ENCODE measurements at places on chromosomes 13 and 19.

- no peak for DNase-seq
These were observed 43.9 kb downstream of the ZNF730 start for GRCh38 chr19:23160766-23161165.

- no peak for DNase-seq
These were observed 338 bp downstream of the RGCC start for GRCh38 chr13:41457589-41458186.

DNA sequence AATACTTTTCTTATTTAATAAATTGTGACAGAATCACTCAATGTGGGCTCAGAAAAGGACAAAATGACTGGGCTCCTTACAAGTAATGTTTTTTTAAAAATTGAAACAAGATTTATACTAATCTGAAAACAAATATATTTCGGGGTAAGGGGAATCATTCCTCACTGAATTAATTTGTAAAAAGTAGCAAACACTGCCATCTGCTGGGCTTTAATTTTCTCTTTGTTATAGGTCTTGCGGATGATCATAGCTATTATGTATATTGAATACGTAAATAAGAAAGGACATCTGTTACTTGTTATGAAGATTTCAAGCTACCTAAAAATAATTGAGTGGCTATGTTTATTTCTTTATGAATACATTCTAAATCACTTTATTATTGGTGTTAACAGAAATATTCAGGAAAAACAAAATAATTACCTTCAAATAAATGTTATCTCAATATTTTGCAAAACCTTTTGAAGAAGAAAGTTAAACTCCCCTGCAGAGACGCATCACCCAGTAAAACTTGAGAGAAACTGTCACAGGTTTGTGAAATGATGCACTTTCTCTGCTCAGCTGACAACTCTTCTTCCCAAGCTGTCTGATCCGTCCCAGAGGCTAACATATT lies 17.8 kb upstream of the ENOX1 start:
- peak; percentile 92 for DNase-seq

GRCh38 chr19:54364775-54365257 lies at the start of gene LAIR1:
TSS of gene LAIR1 (minus strand) at chr19:54364931. CDS start at chr19:54364804, 127 bp downstream.
- no peak for DNase-seq

DNA sequence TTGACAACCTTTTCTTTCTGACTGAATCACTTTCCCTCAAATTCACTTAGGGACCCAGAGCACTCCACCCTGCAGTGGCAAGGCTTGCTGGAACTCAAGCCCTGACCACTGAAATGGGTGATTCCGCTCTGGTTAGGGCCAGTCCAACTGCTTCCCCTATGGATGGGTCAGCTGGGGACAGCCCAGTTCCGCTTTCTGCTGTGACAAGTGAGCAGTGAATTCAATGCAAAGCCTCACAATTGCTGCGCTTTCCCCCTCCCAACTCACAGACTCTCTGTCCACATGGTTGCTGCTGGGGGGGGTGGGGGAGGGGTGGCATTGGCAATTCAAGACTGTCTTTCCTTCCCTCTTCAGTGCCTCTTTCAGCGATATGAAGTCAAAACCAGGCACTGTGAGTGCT lies 18.7 kb downstream of the CD70 start:
- DNase-seq, result no peak

- peak; percentile 80 for DNase-seq
These were observed 8.1 kb upstream of the SDHAF1 start for GRCh38 chr19:35986664-35987570.

DNA sequence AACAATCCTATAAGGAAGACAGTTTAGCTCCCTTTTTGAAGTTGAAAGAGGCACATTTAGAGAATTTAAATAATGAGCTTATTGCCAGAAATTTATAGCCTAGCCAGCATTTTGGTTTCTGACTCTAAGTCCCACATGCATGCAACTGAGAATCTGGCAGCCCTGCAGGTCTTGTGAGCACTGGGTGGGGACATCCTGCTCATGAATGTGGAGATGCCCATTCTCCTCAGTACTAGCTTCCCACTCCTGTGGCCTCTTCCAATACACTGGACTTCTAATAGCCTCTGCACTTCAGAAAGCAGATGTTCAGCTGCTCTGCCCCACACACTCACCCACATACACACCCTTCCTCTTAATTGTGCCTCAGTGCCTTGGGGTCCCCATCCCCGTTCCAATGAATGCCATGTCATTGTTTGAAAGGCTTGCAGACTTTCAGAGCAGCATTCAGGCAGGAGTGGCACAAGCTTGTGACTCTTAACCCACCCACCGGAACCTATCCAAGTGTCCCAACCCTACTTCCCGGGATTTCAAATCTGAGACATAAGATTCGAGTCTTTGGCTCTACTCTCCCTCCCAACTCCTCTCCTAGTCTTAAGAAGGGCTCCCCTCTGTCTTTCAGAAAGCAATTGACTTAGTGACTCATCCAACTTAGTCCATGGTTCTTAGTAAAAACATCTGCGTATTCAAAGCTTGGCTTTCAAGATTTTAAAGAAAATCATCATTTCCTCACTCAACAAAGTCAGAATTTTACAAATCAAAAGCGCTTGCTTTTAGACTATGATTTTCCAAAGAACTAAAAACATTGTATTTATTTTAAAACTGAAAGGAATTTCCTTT lies 80.0 kb upstream of the FREM2 start:
- peak; percentile 15 for DNase-seq

DNA sequence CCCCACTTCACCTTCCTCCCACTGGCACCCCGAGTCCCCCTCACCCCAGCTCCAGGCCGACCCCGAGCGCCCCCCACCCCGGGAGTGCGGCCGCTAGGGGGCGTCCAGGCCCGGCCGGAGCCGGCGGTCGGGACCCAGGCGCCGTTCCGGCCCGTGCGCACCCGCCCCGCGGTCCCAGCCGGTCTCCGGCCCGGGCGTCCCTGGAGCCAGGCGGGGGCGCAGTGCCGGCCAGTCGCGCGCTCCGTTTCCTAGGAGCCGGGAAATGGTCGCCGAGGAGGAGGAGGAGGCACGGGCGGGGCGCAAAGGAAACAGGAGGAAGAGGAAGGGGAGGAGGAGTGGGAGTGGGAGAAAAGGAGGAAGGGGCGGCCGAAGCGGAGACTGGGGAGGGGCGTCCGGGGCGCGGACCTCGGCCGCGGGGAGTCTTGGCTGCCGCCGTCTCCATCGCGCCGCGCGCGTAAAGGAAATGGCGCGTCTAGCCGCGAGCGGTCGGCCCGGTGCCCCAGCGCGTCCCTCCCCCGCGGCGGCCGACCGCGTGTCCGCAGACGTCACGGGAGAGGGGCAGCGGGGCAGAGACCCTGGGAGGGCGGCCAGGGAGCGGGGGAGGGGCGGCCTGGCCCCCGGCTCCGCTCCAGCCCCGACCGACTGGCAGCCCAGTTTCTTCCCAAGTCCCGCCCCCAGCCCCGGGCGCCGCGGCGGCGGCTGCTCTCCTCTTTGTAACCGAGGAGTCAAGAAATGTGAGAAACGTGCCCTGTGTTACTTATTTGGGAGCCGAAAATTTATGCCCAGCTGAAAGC lies 1.1 kb upstream of the KCTD15 start:
- DNase-seq, result peak; percentile 88

- no peak for DNase-seq
These were observed 102.5 kb downstream of the FGF14 start for GRCh38 chr13:102299366-102299765.

GRCh38 chr13:29722415-29722814 lies 126.9 kb upstream of the SLC7A1 start:
- DNase-seq, result no peak

GRCh38 chr19:1901940-1902404 lies 3.2 kb upstream of the ADAT3 start:
- DNase-seq, result no peak

DNA sequence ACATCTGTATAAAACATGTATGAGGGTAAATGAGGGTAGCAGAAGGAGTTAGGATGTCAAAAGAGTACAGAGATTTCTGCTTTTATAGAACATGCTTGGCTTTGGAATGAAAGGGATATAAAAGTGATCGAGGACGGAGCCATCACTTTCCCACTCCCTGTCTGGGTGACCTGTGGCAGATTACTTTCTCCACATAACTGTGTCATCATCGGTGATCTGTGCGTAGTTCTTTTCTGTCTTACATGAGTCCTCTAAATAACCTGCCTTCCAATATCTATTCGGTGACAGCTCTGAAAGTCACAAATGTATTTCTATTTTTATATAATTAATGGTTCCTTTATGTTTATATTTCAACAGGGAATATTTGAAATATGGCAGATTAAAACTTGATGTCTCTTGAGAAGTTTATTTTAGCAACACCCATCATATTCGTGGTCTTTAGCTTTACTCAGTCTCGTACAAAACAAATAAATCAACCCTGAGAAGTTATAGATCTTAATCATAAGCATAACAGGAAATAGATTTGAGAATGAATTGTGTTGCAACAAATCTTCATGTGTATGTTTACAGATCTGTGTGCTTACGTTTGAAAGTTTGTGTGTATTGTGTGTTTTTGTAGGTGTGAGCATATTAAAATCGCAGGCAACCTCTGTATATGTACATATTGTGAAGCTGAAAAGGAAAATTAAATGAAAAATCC lies 1094.3 kb downstream of the EFNB2 start:
- DNase-seq, result no peak

DNA sequence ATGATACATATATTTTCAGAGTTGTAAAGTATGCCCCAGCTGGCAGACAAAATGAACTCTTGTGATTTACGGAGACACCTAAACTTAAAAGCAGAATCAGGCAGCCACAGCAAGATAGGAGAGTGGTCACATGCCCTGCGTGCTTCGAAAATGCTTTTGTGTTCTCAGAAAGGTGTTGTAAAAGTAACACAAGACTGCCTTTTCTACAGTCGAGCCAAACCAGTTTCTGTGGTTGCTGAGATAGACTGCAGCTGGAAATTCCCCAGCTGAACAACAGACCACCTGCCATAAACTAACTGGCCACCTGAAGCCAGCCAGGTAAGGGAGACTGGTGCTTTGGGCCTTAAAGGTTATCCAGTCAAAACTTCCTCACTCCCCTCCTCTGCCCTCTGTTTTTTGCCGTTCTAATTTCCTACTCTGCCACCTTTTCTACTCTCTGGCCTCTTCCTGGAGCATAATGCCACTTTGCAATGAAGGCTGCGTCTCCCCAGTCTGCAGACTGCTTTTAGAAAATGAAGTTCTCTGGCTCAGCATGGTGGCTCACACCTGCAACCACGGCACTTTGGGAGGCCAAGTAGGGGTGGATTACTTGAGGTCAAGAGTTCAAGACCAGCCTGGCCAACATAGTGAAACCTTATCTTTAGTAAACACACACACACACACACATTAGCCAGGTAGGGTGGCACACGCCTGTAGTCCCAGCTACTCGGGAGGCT lies 381.2 kb upstream of the SLITRK1 start:
- DNase-seq, result no peak

DNA sequence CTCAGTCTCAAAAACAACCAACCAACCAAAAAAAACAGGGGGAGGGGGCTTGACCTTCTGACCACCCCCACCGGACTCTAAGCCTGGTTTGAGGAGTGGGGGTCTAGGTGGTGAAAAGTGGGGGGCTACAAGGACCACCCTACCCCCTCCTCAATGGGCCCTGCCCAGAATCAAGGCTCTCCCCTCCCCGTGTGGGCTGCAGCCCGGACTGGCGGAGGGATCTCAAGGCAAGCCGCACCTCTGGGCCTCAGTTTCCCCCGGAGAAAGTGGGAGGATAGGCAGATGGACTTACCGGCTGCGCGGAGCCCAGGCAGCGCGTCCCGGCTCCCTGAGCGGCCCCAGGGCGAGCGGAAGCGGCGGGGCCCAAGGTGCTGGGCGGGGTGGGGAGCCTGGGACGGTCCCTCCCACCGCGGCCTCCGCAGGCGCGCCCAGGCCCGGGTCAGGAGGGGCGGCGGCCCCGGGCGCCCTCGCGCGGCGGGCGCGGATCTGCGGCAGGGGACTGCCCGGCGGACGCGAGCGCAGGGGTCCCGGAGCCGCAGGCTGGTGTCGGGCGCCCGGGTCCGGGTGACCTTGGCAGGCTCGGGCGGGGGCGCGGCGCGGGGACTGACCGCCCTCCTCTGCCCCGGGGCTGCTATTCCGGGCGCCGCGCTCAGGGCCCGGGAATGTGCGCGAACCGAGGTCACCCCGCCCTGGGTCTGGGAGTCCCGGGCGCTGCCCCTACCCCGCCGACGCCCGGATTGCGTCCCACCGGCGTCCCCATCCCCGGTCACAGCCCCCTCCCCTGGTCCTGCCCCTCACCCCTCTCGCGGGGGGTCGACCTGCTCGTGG lies at the start of gene ADAMTSL5:
Gene ADAMTSL5, minus strand, starts transcription at position 349 of the 828 bp plus-strand sequence. CDS start 2,076 bp downstream, outside the sequence.
- peak; percentile 50 for DNase-seq

GRCh38 chr13:33348366-33348765 lies 62.8 kb upstream of the STARD13 start:
- no peak for DNase-seq

- no peak for DNase-seq
These were observed 27.5 kb downstream of the SLC7A9 start for GRCh38 chr19:32842061-32842460.

DNA sequence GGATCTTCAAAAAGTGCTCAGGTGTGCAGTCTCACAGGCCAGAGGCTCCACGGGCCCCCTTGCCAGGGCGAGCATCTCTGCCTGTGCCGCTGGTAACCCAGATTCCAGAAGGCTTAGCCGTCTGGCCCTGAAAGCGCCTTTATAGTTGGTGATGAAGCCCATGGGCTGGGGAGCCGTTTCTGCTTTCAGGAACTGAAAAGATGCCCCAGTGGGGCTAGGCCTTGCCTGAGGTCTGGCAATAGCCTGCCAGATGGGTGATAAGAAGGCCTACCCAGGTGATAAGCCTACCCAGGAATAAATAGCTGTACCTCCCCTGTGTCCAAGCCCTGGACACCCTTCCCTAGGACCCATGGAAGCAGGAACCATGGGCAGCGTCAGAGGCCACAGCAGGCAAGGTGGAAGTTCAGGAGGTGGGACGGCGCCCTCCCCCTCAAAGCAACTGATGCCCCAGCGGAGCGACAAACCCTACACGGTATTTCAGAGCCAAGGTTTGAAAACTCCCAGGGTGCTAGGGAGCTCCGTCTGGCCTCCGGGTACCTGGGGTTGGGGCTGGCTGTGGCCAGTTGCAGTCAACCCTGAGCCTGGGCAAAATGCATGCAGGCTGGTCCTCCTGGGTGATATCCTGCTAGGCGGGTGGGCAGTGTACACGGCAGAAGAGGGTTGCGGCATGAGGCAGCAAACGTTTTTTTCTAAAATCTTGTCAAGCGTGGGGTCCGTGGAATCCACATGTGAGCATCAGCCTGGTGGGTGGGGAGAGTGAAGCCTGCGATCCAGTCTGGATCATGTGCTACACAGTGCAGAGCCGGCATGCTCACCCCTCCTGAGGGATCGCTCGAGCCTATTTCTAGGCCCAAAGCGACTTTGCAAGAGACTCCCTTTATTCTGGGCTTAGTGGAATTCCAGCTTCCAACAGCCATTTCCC lies 45.3 kb downstream of the ACTN4 start:
- DNase-seq, result no peak

All from NCI-H82 (cell line).